ENCODE measurements at places on chromosomes 6 and 20. TPM values are rescaled to one million over a fixed set of nuclear protein-coding genes. Genes with fewer than 3 reads are reported as not detected.
A peak's percentile ranks its signal among the peaks of the same experiment; 100 is the strongest.

The GRM1 gene
- total RNA-seq: 0.53 TPM

The NKX2-2 gene
- 0.56 TPM for total RNA-seq

DNA sequence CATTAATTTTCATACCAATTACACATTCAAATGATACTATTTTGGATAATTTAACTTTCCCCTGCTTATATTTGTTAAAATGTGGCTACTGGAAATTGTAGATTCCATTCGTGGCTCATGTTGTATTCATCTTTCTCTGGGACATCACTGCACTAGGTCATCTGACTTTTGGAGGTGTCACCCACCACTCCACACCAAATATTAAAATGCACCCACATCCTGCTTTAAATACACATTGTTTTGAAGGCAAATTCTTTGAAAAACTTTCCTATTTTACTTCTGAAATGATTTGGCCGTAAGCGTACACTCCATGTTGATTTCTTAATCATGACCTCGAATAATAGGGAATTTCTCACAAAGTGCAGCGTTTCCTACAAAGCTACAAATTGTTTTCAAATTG is 8.7 kb upstream of the RBM38 start:
- no peak for DNase-seq

The SMLR1 gene
- not detected for total RNA-seq

- DNase-seq: no peak
These were observed 431.6 kb downstream of the GJA1 start for GRCh38 chr6:121867095-121867494.

The GRIK2 gene
- 2.9 TPM for total RNA-seq

The ZKSCAN8 gene
- total RNA-seq: 10.1 TPM

GRCh38 chr20:10171864-10172751 is 46.5 kb upstream of the SNAP25 start:
- DNase-seq: peak; percentile 87

The ZFP57 gene
- total RNA-seq: not detected

The F13A1 gene
- total RNA-seq: not detected

DNA sequence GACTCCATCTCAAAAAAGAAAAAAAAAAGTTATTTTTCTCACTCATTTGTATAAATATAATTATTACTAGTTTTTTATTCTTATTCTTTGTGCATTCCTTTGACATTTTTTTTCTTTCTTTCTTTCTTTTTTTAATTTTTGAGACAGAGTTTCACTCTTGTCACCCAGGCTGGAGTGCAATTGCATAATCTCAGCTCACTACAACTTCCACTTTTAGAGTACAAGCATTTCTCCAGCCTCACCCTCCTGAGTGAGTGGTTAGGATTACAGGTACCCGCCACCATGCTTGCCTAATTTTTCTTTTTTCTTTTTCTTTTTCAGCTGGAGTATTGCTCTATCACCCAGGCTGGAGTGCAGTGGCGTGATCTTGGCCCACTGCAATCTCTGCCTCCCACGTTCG is 51.4 kb upstream of the JARID2 start:
- DNase-seq: no peak

The MRAP2 gene
- not detected for total RNA-seq

The ZNF831 gene
- not detected for total RNA-seq

GRCh38 chr6:136510299-136510698 is 39.9 kb downstream of the MAP7 start:
- no peak for DNase-seq

DNA sequence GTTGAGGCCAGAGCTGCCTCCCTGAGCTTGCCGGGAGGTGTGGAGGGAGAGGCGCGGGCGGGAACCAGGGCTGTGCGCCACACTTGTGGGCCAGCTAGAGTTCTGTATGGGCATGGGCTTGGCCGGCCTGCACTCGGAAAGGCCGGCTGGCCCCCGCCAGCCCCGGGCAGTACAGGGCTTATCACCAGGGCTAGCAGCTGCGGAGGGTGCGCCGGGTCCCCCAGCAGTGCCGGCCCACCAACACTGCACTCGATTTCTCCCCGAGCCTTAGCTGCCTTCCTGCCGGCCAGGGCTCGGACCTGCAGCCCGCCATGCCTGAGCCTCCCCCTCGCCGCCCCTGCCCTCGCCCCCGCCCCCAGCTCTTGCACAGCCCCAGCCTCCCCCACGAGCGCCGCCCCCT is 472.7 kb downstream of the TFAP2A start:
- DNase-seq: no peak

The GJA1 gene
- 79.5 TPM for total RNA-seq

The CASS4 gene
- 0.06 TPM for total RNA-seq

- no peak for DNase-seq
These were observed 341.0 kb upstream of the OPRM1 start for GRCh38 chr6:153698001-153698400.
